ENCODE measurements at places on chromosomes 13 and 19.
A peak's percentile ranks its signal among the peaks of the same experiment; 100 is the strongest.

DNA sequence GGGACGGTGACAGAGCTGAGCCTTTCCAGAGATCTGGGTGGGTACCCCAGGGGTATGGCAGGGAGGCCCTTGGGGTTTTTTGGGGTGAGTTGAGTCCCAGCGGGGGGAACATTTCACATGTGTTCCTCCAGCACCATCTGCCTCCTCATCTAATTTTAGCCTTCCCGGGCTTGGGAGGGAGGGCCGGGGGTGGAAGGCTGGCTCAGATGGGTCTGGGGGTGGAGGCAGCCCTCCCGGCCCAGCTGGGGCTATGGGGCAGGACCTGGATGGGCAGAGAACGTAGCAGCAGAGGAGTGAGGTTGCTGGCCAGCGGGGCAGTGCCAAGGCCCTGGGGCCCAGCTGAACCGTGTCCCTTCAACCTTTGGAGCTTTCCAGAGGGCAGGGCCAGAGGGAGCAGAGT, 23.5 kb downstream of the ADGRL1 start:
- DNase-seq = no peak

DNA sequence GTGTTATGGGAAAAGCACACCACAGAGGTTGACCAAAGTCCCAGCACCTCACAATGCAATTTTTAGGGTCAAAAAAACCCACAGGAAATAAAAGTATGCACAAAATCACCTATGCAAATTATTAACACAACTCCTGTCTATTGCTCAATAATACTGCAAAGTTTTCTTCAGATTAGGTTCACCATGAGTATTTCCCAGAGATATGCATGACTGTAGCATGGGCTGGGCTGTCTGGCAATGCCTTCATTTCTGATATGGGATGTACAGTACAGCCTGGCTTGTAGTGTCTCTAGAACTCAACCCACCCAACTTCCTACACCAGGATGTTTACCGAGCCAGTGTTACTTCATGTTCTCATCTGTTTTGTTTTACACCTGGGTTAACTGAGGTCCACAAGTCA, 698.7 kb upstream of the ARGLU1 start:
- DNase-seq = no peak

GRCh38 chr19:48810151-48810550, 678 bp downstream of the BCAT2 start:
- no peak for DNase-seq

DNA sequence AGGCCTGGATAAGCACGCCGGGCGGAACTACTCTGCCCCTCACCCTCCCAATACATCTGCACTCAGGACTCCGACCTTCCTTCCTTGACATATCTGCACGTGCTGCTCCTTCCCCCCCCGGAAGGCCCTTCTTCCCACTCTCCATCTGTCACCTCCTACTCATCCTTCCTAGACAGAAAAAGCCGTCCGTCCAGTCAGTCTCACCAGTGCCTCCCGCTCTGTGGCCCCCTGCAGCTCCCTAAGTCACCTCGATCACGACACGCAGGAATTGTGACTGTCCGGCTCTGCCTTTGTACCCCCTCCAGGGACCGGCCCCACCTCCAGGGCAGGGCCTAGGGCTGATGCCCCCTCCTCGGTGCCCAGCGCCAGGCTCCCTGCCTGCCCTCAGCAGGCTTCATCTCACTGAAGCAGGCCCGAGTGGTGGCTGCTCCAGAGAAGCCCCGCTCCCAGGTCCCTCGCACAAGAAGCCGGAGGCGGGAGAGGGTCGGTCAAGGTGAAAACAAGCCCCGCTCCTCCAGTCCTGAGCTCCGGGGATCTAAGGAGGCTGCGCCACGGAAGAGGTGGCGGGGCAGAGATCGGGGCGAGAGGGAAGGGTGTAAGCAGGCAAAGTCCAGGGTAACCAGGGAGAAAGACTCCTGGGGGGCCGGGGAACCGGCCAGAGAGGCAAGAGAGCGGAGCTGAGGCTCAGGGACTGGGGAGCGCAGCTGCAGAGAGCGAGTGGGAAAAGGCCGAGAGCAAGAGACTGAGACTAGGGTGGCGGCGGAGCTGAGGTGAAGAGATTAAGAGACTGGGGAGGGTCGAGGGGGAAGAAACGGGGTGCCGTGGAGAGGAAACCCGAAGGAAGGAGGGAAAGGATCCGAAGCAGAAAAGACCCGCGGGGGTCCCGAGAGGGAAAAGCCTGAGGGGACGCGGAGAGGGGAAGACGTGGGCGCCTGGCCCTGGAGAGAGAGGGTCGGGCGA, 1.1 kb downstream of the PPP6R1 start:
- DNase-seq = peak; percentile 26

DNA sequence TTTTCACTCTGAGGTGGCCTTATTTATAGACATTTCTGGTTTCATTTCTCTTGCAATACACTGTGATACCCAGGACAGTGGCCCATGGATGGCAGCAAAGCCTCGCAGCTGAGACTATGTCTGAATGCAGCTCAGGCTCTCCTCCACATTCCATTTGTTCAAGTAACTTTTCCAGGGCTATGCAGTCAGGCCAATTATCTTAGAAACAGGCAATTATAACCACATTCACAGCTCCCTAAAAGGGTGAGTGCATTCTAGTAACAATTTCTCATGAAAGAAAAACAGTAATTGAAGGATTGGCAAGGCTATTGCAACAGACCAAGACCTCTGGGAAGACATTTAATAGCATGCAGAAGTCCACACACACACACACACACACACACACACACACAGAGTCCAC, 264.0 kb downstream of the TBC1D4 start:
- no peak for DNase-seq

DNA sequence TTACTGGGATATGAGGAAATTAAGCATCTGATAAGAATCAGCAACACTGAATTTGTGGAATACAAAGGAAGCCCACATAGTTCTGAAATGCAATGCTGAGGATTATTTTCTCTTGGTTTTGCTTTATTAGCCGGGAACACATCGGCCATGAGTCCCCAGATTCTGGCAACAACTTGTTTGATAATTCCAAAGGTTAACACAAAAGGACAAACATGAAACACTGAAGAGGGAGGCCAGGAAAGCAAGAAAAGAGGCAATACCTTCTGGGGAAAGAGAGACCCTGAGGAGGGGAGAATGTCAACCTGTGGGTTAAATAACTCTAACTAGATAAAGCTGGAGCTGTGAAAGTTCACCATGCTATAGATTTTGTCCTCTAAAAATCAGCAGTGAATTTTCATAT, 285.9 kb downstream of the ITGBL1 start:
- DNase-seq = no peak

DNA sequence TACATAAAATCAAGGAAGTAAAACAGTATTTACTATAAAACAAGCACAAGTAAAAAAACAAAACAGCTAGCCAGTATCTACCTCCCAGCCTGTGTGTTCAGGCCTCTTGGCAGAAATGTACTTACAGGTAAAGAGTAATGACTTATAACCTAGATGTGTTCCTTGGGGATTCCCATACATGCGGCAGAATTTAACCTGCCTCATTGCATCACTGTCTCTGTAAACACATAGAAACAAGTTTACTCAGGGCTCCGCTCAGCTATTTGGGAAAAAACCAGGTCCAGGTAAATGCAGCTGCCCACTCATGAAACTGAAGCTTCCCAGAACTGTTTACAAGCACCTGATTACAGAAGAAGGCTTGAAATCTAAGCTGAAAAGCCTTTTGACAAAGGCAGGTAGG, 50.7 kb upstream of the SERP2 start:
- no peak for DNase-seq

DNA sequence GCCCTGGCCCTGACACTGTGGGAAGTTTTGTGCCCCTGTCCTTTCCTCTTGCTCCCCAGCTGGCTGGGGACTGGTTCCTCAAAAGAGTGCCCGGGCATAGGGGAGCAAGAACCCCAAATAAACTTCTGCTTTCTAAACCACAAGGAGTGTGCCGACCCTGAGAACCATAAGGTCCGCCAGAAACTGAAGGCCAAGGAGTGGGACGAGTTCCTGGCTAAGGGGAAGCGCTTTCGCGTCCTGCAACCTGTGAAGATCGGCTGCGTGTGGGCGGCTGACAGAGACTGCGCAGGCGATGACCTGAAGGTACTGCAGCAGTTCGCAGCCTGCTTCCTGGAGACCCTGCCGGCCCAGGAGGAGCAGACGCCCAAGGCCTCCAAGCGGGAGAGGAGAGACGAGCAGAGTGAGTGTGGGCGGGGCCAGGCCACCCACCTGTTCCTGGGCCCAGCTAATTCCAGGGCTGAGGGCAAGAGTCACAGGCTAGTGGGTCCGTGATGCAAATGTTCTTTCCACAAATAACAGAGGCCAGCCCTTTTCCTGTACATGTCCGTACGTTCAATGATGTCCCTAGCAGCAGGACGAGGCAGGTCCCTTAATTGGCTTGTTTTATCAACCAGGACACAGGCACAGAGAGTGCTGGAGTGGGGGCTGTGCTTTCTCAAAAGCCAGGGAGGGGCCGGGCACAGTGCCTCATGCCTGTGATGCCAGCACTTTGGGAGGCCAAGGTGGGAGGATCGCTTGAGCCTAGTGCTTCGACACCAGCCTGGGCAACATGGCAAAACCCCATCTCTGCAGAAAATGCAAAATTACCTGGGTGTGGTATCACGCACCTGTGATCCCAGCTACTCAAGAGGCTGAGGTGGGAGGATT, 25.6 kb downstream of the UBXN6 start:
- peak; percentile 10 for DNase-seq

GRCh38 chr19:48123907-48124651, 13.5 kb upstream of the PLA2G4C start:
- no peak for DNase-seq

GRCh38 chr19:48490981-48491792, 20.4 kb downstream of the LMTK3 start:
- DNase-seq = peak; percentile 76

DNA sequence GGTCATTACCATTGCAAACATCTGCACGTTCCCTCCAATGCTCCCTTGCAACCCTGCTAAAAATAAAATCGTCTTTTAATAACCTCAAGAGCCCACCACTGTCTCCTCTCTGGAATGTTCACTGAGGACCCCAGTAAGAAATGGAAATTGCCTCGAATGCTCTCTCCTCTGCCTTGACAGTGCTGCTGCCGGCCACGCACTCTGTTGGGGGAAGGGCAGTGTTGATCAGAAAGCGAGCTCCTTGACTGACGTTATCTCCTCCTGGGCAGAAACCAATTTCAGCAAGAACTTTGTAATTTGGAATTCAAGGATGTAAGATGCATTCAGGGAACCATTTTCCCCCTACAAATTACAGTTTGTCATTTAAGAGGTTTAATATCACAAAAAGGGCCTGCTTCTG, 718.5 kb downstream of the UQCRFS1 start:
- no peak for DNase-seq

- DNase-seq = no peak
Measured at GRCh38 chr13:94590744-94591143, 5.2 kb downstream of the TGDS start.

DNA sequence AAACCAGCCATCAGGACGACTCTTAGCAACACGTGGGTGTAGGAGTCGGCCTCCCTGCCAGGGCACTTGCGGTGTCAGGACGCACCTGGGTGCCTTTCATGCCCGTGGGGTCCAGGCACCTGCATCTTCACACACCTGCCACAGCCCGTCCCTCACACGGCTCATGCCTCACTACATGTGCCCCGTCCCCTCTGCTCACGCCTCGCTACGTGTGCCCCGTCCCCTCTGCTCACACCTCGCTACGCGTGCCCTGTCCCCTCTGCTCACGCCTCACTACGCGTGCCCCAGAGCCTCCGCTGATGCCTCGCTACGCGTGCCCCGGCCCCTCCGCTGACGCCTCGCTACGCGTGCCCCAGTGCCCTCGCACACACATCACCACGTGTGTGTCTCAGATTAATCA, 58.0 kb upstream of the F7 start:
- no peak for DNase-seq

DNA sequence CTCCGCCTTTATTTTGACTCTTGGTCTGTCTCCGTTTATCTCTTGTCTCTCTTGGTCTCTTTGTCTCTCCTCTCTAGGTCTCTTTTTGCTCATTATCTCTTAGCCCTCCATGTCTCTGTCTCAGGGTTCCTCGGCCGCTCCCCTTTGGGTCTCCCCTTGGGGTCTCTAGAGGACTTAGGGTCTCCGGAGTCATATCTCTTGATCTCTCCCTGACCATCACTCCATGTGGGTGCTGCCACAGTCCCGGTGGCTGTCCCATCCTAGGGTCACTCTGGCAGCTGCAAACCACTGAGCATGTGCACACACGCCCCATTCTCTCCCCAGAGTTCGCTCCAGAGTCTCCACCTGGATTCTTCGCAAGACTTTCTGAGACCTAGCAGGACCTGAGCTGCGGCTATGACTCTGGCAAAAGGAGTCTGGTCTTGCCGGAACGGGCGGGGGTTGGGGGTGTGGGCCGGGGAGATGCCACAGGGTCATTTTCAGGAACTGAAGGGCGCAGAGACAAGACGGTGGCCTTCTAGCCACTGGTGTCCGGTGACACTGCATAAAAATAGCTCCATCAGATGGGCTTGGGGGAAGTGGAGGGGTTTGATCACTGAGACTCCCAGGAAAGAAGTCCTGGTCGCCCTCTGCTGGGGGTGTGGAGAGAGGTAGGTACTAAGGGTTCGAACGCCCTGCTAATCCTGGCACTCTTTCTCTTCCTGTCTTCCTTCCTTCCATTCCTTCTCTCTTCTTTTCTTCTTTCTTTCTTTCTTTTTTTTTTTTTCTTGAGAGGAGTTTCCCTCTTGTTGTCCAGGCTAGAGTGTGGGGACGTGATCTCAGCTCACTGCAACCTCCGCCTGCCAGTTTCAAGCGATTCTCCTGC, 1.2 kb upstream of the KCNA7 start:
- no peak for DNase-seq

- peak; percentile 59 for DNase-seq
Measured at GRCh38 chr19:39413272-39413910, 922 bp downstream of the PLEKHG2 start.

- peak; percentile 66 for DNase-seq
Measured at GRCh38 chr19:43777163-43777695, 3.5 kb downstream of the KCNN4 start.

DNA sequence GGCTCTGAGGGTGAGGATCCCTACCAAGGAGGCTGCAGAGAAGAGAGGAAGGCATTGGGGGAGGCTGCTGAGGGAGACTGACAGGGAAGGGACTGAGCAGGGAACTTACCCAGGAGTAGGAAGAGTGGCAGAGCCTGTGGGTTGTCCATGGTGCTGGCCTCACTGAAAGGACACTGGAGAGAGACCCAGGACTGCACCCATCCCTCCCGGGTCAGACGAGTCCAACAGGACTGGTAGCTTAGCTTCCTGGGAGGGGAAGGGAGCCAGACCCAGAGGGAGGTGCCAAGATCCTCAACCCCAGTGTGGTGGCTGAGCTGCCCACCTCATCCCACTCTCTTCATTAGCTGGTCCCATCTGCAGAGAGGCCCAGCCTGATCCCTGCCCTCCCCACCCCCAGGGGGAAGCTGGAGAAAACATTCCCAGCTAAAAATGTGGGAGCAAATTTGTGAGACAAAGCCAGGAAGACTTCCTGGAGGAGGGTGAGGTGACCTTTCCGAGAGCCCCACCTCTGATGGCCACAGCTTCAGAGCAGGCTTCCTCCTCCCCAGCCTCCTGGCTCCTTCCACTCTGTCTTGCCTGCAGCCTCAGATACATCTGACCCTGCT, at the start of gene VSIG10L:
VSIG10L (minus strand) TSS at position 164 of the 605 bp plus-strand sequence; CDS start at position 149, 15 bp downstream.
- no peak for DNase-seq

GRCh38 chr19:49017041-49017665, at the start of gene LHB:
Gene LHB, minus strand, starts transcription at chr19:49017091. Its CDS starts 10 bp downstream, at chr19:49017081.
- no peak for DNase-seq

- peak; percentile 72 for DNase-seq
Measured at GRCh38 chr13:46553886-46554858, 1.2 kb downstream of the LRCH1 start.

- DNase-seq = no peak
Measured at GRCh38 chr13:54750521-54750920, 1721.9 kb downstream of the OLFM4 start.

GRCh38 chr13:48507021-48507420, 25.9 kb downstream of the RCBTB2 start:
- DNase-seq = no peak

- no peak for DNase-seq
Measured at GRCh38 chr19:23515551-23515950, 120.3 kb upstream of the ZNF91 start.

GRCh38 chr13:52852444-52852843, 4.0 kb upstream of the PCDH8 start:
- no peak for DNase-seq
